ENCODE measurements at places on chromosomes 3 and 15. TPM values are rescaled to one million over a fixed set of nuclear protein-coding genes. Genes with fewer than 3 reads are reported as not detected.

Gene C3orf20
- 0.19 TPM for total RNA-seq

Gene LRRC2
- 0.21 TPM for total RNA-seq

GRCh38 chr15:37059086-37059485 is 41.3 kb downstream of the MEIS2 start:
- no peak for DNase-seq

DNA sequence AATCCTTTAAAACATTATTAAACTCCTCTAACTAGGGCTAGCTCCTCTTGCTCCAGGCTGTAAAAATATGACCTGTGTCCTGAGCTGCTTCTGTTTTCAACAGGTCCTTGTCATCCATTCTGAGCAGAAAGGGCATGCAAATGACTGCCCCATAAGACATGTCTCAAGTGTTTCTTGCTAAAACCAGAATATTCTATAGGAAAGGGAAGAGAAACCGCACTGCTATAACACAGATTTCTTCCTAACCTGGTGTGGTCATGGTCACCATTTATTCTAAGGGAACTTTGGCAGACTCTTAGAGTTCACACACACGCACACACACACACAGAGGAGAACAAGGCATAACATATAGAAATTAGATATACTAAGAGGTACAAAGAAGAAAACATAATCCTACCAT is 34.2 kb upstream of the B3GNT5 start:
- DNase-seq = no peak

GRCh38 chr3:16849795-16850194 is 35.0 kb upstream of the PLCL2 start:
- no peak for DNase-seq

All from Caco-2 (cell line).